ENCODE measurements at places on chromosomes 3 and 15.
A peak's percentile ranks its signal among the peaks of the same experiment; 100 is the strongest.

DNA sequence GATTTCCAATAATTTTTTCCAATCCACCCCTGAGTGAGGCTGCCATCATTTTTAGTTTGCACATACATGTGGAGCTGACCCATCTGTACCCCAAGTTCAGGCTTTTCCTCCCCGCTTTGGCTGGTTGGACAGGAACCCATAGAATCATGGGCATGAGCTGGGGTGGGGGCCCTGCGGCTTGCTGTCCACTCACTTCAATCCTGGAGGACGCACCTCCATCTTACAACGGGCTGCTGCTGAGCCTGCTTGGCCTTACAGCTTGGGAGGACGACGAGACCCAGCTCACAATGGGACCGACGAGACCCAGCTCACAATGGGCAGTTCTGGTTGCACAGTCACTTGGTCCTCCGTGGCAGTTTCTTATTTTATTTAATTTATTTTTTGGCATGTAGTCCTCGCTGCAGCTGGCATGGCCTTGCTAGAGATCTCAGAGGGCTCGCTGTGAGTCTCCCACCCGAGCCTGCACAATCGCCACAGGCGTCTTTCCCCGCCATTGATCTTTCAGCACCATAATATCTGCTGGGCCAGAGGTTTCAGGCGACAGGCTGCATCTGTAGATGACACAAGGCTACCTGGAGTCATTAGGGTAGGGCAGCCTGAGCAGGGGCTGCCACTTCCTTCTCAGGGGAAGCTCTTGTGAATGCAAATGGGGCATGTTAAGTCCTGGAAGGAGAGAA, 19.6 kb upstream of the EPHB3 start:
- DNase-seq = no peak

GRCh38 chr3:193772422-193772763, 179.4 kb downstream of the OPA1 start:
- DNase-seq = no peak

- DNase-seq = no peak
Measured at GRCh38 chr3:104561324-104561723, 805.4 kb upstream of the ALCAM start.

DNA sequence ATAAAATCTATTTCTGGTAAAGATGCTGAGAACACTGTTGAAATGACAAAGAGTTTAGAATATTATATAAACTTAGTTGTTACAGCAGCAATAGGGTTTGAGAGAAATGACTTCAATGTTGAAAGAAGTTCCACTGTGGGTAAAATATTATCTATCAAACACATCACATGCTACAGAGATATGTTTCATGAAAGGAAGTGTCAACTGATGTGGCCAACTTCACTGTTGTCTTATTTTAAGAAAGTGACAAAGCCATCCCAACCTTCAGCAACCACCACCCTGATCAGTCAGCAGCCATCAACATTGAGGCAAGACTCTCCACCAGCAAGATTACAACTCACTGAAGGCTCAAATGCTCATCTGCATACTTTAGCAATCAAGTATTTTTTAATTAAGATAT, 20.2 kb downstream of the TMEM39A start:
- DNase-seq = no peak

GRCh38 chr15:75397494-75397893, 29.1 kb upstream of the MAN2C1 start:
- DNase-seq = peak; percentile 49

DNA sequence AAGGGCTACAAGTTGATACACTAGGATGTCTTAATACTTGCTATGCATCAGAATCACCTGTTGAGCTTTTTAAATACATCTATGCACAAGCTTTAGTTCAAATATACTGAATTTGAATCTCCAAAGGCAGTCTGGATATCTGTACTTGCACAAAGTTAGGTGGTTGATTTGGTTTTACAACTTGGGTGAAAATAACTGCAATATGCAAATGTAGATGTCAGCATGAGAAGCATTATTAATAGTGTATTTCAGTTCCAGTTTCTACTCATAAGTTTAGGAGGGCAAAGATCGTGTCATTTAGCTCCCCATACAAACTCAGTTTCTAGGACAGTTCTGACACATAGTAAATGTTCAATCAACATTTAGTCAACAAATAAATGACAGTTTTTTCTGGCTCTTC, 25.6 kb downstream of the IQCB1 start:
- no peak for DNase-seq

All from iris pigment epithelial cell (primary cell).